C1 segment of cervical spinal cord (tissue), 14 donors: ENCODE measurements at places on chromosomes 2 and 18.

DNA sequence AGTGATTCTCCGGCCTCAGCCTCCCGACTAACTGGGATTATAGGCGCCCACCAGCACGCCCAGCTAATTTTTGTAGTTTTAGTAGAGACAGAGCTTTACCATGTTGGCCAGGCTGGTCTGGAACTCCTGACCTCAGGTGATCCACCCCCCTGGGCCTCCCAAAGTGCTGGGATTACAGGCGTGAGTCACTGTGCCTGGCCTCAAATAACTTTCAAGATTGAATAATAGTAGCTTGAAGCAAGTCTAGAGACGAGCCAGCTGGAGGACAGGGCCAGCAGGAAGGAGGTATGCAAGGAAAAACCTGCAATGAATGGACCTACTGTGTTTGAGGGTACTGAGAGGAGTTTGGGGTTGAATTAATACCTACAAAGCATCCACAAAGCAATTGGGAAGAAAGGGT, 87.5 kb downstream of the MSH2 start:
- DNase-seq, result no peak

DNA sequence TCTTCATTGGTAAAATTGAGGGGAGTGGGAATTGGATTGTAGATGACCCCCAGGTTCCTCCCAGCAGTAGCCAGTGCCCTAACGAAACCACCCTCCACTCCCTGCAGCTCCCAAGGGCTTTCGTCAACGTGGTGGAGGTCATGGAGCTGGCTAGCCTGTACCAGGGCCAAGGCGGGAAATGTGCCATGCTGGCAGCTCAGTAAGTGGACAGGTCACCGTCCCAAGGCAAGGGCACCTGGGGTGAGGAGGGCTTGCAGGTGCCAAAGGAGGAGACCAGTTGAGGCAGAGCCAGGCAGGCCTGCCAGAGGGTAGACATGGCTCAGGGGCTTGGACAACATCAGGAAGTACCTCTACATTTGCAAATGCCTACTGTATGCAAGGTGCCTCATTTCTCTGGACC, 122.6 kb upstream of the PPP1CB start:
- DNase-seq, result no peak

- DNase-seq, result no peak
Observed at GRCh38 chr2:28068088-28068487, 177.6 kb downstream of the BABAM2 start.

GRCh38 chr18:57728941-57729511, 74.1 kb downstream of the ATP8B1 start:
- no peak for DNase-seq

GRCh38 chr2:28607730-28608499, 112.1 kb downstream of the PLB1 start:
- no peak for DNase-seq

DNA sequence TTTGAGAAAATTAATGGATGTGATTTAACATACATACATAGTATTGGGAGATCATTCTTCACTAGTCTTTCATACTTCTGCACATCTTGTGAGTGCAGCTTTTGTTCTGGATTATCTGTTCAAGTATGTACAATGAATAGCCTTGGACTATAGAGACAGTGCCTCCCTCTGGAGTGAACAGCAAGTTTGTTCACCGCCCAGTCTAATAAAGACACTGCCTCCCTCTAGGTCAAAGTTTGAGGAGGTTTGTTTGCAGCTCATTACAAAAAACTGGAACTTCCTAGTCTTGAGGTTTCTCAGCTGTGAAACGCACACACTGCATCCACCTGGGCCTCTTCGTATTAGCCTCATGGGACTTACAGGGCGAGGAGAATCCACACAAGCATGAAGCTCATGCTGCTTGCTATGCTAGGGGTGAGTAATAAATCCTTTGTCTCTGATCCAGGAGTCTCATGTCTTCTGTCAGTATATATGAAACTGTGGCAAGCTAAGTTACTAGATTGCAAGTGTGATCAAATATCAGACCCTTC, 26.0 kb upstream of the LAPTM4A start:
- no peak for DNase-seq

DNA sequence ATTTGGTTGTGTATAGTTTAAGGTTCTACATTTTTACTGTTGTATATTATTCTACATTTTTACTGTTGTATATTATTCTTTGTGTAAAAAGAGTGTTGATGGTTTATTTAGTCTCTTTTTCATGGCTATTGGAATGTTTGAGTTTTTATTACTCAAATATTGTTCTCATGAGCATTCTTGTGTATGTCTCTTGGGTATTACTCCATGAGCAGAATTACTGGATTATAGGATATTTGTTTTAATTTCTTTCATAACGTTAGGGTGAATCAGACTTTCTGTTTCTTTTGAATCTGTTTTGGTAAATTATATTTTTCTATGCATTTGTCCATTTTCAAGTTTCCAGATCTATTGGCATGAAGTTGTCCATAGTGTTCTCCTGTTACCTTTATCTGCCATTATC, 111.6 kb downstream of the DYNAP start:
- DNase-seq, result no peak

DNA sequence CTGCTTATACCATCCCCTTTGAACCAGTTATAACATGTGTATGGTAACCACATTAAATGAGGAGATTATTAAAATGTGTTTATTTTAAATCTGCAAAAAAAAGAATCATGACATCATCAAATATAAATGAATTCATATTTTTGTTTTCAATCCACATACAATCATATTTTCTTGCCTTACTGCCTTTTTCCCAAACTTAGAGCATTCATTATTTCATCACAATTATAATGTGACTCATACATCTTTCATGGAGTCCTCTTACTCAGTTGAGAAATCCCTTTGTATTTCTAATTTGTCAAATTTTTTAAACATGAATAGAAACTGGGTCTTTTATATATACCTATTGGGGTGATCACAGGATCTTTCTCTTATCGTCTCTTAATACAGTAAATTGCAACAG, 909.6 kb downstream of the DSC3 start:
- DNase-seq, result no peak

- DNase-seq, result no peak
Observed at GRCh38 chr2:222707689-222708273, 36.3 kb downstream of the MOGAT1 start.

GRCh38 chr2:237296756-237297155, 117.2 kb downstream of the COL6A3 start:
- DNase-seq, result no peak

DNA sequence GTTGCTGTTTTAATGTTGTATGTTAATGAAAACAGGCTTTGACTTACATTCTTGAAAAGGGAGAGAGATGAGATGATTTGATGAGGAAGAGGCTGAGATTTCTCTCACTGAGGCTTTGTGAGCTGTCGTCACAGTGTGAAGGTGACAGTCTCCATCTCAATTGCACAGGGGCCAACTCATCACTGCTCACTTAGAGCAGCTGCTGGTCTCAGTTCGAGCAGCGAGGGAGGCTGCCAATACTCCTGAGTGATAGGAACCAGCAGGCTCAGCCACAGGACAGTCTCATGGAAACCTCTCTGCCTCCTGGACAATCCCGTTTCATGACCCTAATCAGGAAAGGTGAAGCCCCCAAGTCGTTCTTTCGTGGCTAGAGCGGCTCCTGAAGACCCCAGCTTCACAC, 170.7 kb upstream of the SOX11 start:
- no peak for DNase-seq

- no peak for DNase-seq
Observed at GRCh38 chr2:234823196-234823876, 128.5 kb upstream of the SH3BP4 start.

DNA sequence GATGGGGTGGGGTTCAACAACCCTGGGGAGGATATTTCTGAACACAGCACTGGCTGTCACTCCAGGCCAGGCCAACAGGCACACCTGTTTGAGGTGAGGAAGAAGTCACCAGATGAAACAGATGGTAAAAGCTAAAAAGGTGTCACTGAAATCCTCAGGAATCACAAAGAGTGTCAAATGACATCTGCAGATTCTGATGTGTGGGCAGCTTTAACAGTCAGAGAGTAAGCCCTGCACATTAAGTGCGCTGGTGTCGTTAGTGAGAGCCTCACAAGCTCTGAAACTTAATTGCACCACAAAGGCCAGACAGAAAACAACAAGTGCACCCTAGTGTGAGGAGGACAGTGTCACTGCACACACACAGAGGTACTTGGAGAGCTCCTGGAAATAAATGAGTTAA, 13.6 kb downstream of the FLACC1 start:
- DNase-seq, result no peak

DNA sequence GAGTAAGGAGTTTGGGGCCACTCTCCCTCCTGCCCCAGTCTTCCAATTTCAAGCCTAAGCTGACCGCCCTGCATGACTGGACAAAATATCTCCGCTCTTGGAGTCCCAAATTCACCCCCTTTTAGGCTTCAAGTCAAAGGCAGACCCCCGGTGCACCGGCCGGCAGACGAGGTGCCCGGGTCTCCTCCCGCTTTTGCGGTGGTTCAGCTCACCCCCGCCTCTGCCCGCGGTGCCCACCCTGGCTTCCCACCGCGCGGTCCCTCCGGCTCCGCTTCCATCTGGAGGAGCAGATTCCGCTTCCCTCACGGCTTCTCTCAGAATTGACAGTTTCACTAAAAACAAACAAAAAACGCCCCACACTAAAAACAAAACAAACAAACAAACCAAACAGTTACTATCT, 56.5 kb downstream of the SERPINB8 start:
- no peak for DNase-seq

- DNase-seq, result no peak
Observed at GRCh38 chr2:16323126-16323520, 342.5 kb downstream of the CYRIA start.
